ENCODE measurements at places on chromosomes 2 and 18.

- no peak for DNase-seq
Measured at GRCh38 chr2:88184762-88185161, 14.6 kb downstream of the THNSL2 start.

DNA sequence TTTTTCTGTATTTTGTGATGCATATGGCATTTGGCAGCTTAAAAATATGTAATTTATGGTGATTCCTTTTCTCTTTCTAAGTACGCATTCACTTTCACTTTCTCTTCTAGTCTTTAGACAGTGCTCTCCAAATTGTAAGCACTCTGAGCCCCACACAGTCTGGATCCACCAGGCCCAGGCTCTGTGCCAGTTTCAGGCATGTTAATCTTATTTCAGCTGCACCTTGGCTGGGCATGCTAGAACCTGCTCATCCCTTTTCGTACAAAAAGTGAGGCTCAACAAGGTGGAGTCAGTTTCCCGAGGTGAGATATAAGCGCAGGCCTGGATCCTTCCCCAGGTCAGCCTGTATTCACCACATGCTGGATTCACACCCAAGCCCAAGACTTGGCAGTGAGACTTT is 203.9 kb downstream of the MTX2 start:
- DNase-seq = peak; percentile 95

DNA sequence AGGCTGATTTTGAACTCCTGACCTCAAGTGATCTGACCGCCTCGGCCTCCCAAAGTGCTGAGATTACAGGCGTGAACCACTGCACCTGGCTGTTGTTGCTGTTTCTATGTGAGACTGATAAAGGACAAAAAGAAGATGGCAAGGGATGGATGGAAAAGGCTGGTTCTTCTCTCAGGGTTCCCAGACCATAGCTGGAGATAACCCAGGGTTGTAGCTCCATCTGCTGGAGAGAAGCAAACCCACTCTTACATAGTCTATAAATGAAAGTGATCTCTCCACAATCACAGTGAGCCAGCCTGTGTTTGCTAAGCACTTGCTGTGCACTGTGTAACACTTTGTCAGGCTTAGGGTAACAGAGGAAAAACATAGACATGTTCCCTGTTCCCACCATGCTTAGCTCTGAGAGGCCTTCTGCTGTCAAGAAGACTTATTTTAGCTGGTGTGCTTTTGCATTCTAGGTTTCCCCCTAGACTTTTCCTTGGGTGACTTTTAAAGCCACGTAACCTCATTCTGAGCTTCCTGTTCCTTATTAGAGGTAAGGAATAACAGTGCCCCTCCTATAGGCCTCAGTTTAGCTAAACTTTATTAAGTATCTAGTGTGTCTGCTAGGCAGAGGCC is 49.7 kb downstream of the LIMS1 start:
- peak; percentile 69 for DNase-seq

GRCh38 chr2:135701442-135701841 is 40.2 kb upstream of the UBXN4 start:
- DNase-seq = peak; percentile 91

DNA sequence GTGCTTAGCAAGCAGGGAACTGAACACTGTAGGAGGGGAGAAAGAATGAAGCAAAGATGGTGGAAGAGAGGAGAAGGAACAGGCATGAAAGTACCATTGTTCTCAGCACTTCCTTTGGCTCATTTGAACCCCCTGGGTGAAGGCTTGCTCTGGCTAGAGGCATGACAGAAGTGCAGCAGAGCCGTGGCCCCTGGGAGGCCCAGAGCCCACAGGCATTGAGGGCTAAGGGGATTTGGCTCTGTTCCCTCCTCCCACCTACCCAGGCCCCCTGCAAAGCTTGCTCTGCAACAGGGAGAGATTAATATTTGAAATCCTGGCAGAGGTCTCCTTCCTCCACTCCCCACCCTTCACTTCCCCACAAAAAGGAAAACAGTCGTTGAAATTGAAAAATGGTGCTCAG is 262.6 kb downstream of the CELF4 start:
- DNase-seq = no peak

DNA sequence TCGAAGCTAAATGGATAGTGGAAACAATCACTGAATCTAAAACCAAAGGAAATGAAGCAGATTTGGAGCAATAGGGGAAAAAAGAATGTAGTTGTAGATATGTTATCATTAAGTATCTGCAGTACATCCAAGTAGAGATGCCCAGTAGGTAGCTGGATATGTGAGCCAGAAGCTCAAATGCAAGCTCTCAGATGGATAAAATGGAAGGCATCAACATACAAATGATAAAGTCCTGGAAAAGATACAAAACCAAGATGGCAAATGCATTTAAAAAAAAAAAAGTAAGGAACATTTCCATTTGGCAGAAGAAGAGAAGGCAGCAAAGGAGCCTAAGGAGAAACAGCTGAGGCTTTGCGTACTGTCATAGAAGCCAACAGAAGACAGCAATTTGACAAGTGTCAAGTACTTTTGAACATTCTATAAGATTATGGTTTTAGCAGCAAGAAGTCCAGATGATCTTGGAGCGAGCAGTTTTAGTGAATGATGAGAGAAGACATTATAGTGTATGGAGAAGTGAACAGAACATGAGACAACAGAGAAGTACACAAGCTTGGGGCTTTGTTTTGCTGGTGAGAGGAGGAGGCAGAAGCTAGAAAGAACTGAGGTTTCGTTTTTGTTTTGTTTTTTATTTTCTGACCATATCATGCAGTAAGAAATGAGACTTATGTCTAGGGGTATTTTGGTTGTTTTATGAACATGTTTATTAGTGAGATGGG is 18.3 kb downstream of the ROCK2 start:
- no peak for DNase-seq

GRCh38 chr2:101341901-101342624 is 33.6 kb upstream of the RNF149 start:
- DNase-seq = peak; percentile 46

DNA sequence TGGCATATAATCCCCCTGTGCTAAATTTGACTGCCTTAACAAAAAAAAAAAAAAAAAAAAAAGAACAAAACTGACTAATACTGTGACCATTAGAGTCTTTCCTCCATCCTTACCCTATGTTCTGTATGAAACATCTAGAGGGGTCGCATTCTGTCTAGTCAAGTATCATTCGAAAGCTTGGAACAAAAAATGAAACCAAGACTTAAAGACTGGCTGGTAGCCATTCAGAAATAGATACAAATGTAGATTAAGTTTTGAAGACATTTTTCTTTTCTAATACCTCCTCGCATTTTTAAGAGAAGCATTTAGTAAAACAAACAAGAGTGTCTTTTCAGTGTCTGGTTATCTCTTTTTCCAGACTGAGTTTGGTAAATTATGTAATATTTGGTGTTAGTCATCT is 66.7 kb downstream of the SPATS2L start:
- DNase-seq = peak; percentile 51

DNA sequence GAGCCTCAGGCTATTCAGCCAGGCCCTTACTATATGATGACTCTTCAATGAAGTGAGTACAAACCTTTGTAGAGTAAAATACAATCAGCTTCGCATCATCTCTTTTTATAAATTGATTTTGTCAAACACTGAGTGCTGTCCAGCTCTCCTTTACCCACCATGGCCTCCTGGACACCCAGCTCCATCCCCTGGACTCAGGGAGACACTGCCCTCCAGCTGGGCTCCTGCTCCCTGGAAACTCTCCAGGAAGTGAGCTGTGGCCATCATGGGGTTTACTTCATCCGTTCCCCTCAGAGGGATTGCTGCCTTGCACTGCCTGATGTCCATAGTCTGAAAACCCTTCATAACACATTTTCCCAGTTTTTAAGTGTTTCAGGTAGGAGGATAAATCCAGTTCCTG is 82.5 kb upstream of the XIRP2 start:
- DNase-seq = no peak

Data from bronchial epithelial cell (primary cell).